Progenitor cell of endocrine pancreas (in vitro differentiated cells): ENCODE measurements at places on chromosomes 5 and 9. TPM values are rescaled to one million over a fixed set of nuclear protein-coding genes. Genes with fewer than 3 reads are reported as not detected.

DNA sequence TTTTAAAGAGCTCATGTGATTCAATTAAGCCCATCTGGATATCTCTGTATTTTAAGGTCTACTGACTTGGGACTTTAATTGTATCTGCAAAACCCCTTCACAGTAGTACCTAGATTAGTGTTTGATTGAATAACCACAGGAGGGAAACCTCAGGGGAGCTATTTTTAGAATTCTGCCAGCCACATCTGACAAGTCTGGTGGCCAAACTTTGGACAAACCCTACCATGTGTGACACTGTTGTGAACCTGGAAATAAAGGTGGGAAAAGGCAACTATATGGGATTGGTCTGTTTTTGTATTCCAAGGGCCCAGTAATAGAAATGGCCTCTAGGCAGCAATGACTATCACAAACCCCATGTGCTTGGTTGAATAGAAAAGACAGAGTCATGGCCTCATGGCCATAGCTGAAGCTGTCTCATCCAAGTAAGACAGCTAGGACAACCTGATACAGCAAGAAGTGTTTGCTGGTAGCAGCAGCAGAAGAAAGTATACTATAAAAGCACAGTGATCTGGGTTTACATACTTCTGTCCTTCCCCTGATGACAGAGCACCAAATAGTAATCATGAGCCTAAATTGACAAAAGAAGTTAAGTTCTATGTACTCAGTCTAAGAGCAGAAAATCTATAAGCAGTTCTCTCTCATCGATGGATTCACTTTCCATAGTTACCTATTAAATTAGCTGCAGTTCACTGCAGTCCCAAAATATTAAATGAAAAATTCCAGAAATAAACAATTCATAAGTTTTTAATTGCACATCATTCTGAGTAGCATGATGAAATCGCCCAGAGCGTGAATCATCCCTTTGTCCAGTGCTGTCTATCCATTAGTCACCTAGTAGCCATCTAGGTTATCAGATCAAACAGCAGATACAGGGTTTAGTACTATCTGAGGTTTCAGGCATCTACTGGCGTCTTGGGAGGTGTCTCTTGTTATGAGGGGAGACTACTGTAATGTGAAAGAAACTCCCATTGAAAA lies 189.8 kb downstream of the ARHGAP26 start:
- H3K4me3 ChIP-seq, result no peak overlapping the region
- H3K27me3 ChIP-seq, result no peaks in the 10 kb centered on the region
- peaks cover 18% of the 10 kb centered on the region for H3K4me1 ChIP-seq
- no peak overlapping the region for H3K27ac ChIP-seq

OR1J2 gene
- total RNA-seq, result not detected in 2 replicates

DNA sequence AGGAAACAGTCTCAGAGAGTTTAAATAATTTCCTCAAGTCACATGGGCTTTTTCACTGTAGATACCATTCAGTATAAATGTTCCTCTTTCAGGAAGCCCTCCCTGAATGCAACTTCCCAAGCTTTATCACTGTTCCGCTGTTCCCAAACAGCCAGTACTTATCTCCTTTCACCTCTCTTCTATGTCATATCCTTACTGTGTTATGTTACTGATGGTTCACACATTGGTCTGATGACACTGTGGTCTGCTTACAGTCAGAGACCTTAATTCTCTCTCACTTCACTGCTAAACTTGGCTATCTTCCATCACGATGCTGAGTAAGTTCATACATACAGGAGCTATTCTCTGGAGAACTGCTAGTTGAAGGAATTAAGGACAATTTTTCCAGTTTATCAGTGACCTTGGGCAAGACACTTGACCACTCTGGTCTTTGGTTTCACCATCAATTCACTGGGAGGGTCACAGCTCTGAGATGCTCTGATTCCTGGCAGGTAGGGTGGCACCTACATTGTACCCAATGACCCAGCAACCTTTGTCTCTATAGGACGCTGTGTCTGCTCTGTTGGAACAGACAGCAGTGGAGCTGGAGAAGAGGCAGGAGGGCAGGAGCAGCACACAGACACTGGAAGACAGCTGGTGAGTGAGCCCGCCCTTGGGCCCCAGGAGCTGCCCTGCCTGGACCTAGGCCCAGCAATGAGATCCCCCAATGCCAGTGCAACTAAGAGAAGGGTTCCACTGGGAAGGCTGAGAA lies 42.1 kb upstream of the RARS1 start:
- peaks cover 43% of the 10 kb centered on the region for H3K36me3 ChIP-seq
- no peak for DNase-seq
- no peak overlapping the region for H3K4me3 ChIP-seq
- no peaks in the 10 kb centered on the region for H3K27me3 ChIP-seq
- no peaks in the 10 kb centered on the region for H3K4me1 ChIP-seq

DNA sequence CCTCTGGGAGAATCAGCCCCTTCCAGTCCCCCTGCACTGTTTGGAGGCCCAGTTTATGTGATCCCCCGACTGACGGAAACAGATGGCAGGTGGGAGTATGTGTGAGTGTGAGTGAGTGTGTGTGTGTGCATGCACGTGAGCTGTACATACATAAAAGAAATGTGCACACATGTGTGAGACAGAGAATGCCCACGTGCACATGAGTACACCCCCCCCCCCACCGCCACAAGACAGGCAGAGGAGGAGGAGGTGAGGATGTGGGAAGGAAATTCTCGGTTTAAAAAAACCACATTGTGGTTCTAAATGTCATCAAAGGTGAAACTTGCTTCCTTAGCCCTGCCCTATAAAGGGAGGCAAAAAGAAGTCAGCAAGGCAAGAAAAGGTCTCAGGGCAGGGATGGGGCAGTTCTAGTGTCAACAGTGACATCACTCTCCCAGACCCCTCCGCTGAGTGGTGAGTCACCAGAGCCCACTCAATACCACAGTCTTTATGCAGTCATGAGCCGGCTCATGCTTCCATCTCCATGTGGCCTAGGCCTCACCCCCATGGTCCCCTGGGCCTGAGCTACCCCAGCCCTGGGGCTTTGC lies 79.2 kb upstream of the HSPA9 start:
- H3K27me3 ChIP-seq, result peaks cover 16% of the 10 kb centered on the region
- DNase-seq, result no peak
- peaks cover 5% of the 10 kb centered on the region for H3K4me1 ChIP-seq
- no peak overlapping the region for H3K4me3 ChIP-seq
- peak overlapping the region; percentile 86 for H3K27ac ChIP-seq

GRCh38 chr5:67375606-67376005 lies 179.0 kb upstream of the CD180 start:
- H3K36me3 ChIP-seq, result no peaks in the 10 kb centered on the region
- DNase-seq, result no peak
- no peak overlapping the region for H3K27ac ChIP-seq
- H3K4me3 ChIP-seq, result no peak overlapping the region

DNA sequence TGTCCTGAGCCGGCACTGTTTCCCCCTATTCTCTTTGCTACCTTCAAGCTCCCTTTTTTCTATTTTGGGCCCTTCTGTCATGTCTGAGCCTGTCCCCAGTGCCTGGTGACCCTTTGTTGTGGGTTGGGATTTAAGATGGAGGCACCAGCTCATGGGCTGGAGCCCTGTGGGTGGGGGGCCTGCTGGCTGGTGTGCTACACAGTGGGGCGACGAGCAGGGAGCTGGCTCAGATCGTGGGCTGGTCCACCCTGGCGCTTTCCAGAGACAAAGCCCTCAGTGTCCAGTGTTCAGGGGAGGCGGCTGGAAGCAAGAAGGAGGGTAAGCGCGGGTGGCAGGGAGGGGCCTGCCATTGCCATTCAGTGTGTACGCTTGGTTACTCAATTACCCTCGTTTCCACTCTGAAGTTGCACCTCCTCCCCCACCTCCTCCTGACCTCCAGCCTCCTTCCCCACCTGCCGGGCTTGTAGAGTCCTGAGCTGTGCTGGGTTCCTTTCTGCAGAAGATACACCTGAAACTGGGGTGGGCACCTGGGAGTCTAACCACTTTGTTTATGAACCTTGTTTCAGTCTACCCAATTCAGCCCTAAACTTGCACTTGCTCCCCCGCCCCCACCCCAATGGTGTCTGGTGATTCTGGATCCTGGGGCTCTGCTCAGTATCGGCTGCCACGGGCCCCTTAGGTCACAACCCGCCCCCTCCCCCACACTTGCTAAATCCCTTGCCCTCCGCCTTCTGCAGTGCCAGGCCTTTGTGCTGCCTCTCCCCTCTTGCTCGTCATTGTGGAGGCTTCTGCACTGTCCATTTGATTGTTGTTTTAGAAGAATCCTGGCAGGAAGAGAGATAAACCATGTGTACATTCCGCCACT lies 49.9 kb downstream of the MVB12B start:
- H3K27ac ChIP-seq, result peak overlapping the region; percentile 93
- H3K4me3 ChIP-seq, result peak overlapping the region; percentile 31
- H3K27me3 ChIP-seq, result no peaks in the 10 kb centered on the region
- DNase-seq, result peak; percentile 29

DNA sequence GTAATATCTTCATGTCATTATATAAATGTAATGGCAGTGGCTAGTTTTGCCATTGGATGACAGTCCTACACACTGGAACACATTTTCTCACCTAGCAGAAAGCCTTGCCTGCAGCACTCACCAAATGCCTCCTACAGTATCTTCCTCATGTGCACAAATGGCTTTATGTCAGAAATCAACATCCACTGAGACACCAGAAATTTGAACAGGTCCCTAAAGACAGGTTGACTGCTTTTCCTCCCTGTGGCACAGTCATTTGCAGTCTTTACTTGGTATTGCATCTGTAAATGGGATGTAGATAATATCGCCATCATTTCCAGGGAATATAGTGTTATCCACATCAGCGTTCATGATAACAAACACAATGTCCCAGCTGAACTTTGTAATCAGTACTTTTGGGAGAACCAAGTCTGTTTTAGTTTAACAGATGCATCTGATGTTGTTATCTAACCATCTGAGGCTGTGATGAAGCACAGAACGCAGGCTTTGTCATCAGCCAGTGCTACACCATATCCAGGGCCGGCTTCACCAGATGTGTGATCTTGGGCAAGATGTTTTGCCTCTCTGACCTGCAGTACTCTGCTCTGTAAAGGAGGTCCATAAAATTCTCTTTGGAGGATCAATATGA lies 83.9 kb upstream of the TAS2R1 start:
- no peaks in the 10 kb centered on the region for H3K36me3 ChIP-seq
- peaks cover 4% of the 10 kb centered on the region for H3K27me3 ChIP-seq
- no peak overlapping the region for H3K4me3 ChIP-seq
- H3K4me1 ChIP-seq, result no peaks in the 10 kb centered on the region
- no peak for DNase-seq
- H3K27ac ChIP-seq, result no peak overlapping the region

GRCh38 chr5:126587551-126588390 lies 7.2 kb downstream of the ALDH7A1 start:
- no peak for DNase-seq
- no peak overlapping the region for H3K27ac ChIP-seq
- peaks cover 7% of the 10 kb centered on the region for H3K4me1 ChIP-seq
- H3K36me3 ChIP-seq, result peaks cover 33% of the 10 kb centered on the region

DNA sequence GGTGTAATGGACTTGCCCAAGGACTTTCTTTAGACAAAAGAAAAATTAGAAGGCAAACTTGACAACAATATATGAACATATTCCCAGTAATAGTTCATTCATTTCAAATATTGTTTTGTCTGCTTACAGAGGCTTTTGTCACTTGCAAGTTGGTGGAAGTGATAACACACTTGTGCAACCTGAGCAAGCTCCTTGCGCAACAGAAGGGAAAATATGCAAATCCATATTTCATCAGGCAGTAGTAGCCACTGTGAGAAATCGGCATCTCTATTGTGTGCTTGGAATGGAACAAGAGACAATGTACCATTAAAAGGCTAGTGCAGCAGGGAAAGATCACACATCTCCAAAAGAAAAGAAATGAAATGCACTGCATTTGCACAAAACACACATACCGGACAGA lies 125.3 kb upstream of the RASEF start:
- peaks cover 10% of the 10 kb centered on the region for H3K27me3 ChIP-seq
- peaks cover 13% of the 10 kb centered on the region for H3K4me1 ChIP-seq
- no peak overlapping the region for H3K27ac ChIP-seq
- DNase-seq, result no peak
- no peaks in the 10 kb centered on the region for H3K36me3 ChIP-seq
- H3K4me3 ChIP-seq, result no peak overlapping the region

DNA sequence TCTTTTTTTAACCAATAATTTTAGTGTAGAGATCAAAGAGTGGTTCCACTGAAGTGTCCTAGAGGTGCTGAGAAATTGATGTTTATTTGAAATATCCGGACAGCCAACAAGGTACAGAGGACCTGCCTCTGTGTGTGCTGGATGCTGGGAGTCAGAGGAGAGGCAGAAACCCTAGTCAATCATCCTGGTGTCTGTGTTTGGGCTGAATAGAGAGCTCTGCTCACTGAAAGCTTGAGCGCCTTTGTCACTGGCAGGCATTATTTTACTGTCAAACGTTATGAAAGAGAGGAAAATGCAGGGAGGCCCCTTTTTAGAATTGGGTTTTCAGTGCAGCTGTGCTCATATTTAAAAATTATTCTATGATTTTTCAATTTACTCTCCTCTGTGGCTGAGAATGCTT lies 480.3 kb upstream of the TYRP1 start:
- no peak overlapping the region for H3K27ac ChIP-seq
- H3K4me1 ChIP-seq, result no peaks in the 10 kb centered on the region
- no peak for DNase-seq
- H3K27me3 ChIP-seq, result no peaks in the 10 kb centered on the region

CTNND2 gene
- 143 and 163 TPM in 2 replicates for total RNA-seq
